ENCODE measurements at places on chromosomes 2 and 18. TPM values are rescaled to one million over a fixed set of nuclear protein-coding genes. Genes with fewer than 3 reads are reported as not detected.

- DNase-seq, result no peak
These were observed 376.1 kb downstream of the IRS1 start for GRCh38 chr2:226423498-226423960.

GRCh38 chr2:188518381-188518780 lies 226.7 kb downstream of the GULP1 start:
- DNase-seq, result no peak

CERKL gene
- total RNA-seq, result 2.9 TPM

- no peak for DNase-seq
These were observed 2.1 kb downstream of the SLC39A10 start for GRCh38 chr2:195659114-195659513.

- no peak for DNase-seq
These were observed 746.0 kb upstream of the TMEFF2 start for GRCh38 chr2:192940767-192941166.

GRCh38 chr2:62931536-62931935 lies 119.1 kb upstream of the OTX1 start:
- DNase-seq, result no peak

TFCP2L1 gene
- total RNA-seq, result 3.0 TPM

DNA sequence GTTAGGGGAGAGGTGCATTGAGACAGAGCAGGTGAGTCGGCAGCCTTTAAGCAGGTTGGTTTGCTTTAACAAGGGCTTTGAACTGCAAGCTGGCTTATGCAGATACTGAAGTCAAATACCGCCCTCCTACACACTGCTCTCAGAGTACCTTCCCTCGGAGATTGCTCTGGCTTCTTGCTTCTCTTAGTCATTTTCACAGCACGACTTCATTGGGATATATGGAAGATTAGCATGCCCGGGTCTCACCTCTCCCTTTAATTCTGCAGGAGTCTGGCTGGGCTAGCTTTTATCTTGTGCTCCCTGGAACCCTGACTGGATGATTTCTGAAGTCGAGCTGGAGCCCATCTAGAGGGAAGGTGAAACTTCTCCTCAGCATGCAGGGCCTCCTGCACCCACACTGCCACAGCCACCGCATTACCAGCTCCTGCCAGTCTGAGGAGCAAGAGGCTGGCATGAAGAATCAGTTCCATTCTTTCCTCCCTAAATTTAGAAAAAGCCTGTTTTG lies 395.5 kb upstream of the HNRNPA3 start:
- no peak for DNase-seq

DNA sequence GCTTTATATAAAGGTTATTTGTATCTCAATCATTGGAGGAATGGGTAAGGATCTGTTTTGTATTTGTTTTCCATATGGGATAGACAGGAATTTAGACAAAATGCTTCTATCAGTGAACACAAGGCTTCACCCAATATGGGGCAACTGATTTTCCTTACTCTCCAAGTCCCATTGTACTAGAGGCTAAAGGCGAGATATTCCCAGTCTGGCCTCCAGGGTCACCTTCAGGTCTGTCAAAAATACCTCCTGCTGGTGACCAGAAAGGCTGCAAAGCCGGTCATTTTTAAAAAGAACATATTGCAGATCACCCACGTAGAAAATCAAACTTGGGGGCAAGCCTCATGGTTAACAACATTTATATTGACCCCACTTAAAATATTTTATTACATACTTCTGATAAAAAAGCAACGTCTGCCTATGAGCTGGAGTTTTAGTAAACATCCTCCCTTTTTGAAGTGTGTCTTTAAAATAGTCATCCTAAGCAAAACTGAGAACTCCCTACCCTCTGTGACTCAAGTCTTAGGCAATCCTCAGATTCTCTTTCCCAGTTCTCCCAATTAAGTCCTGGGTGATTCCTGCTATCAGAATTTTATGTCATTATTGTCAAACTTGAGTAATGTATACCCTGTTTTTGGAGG lies 276.6 kb downstream of the MREG start:
- no peak for DNase-seq

- DNase-seq, result no peak
These were observed 237.3 kb downstream of the OSR1 start for GRCh38 chr2:19120941-19121750.

RUFY4 gene
- total RNA-seq, result not detected

- no peak for DNase-seq
These were observed 176.6 kb downstream of the VWC2L start for GRCh38 chr2:214587442-214587841.

GRCh38 chr2:156538083-156538504 lies 101.9 kb downstream of the GPD2 start:
- DNase-seq, result no peak

CXCR1 gene
- not detected for total RNA-seq

DNA sequence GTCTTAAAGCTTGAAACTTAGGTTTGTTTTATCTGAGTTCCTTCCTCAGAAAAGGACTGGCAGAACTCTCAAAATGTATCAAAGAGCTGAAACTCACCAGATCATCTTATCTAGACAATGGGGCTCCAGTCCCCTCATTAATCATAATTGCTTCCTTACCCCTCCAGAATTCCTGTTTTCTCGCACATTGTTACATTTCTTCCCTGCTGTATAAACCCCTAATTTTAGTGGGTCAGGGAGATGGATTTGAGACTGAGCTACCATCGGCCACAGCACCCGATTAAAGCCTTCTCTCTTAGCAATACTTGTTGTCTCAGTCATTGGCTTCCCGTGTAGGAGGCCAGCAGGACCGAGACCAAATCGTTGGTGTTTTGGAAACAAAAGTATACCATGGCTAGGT lies 71.8 kb upstream of the CABLES1 start:
- no peak for DNase-seq

- DNase-seq, result no peak
These were observed 308.9 kb downstream of the RND3 start for GRCh38 chr2:150178591-150178990.

- DNase-seq, result no peak
These were observed 137.1 kb upstream of the CCDC68 start for GRCh38 chr18:55096263-55096951.

- DNase-seq, result no peak
These were observed 182.7 kb downstream of the PRPF40A start for GRCh38 chr2:152534460-152535135.

EIPR1 gene
- 24.9 TPM for total RNA-seq

- no peak for DNase-seq
These were observed 54.5 kb downstream of the EPAS1 start for GRCh38 chr2:46351750-46352138.

- DNase-seq, result no peak
These were observed 658.7 kb upstream of the LINC00305 start for GRCh38 chr18:64807560-64807959.

RGPD4 gene
- total RNA-seq, result not detected

ROCK2 gene
- 41.7 TPM for total RNA-seq

GRCh38 chr2:235934774-235935484 lies 233.3 kb downstream of the GBX2 start:
- DNase-seq, result no peak

GRCh38 chr2:171345971-171346722 lies 87.6 kb downstream of the METTL8 start:
- DNase-seq, result no peak

- no peak for DNase-seq
These were observed 56.3 kb downstream of the TIMM21 start for GRCh38 chr18:74204526-74205152.

DNA sequence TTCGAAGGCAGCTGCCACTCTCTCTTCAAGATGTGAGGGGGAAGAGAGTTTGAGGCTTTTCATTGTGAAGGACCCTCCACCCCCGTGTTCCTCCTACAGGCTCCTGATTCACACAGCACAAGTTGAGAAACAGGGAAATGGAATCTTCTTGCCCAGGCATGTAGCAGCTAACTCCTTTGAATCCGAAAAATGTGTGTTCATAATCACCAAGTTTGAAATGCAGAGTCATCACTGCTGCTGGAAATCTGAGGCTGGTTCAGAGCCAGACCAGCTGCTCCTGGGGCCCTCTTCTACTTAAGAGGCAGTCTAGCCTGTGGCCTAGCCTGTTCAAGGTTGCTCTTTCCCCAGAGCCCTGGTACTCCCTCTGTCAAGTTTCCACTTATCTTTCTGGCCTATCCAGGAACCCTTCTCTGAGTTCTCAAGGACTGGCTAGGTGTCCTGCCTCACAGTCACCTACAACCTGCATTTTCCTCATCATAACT lies 166.4 kb downstream of the TMEM247 start:
- DNase-seq, result no peak

- DNase-seq, result no peak
These were observed at the start of gene TMEM178A for GRCh38 chr2:39665811-39666490. Gene TMEM178A (plus strand): TSS chr2:39665917. CDS start chr2:39665975, 58 bp downstream.

DNA sequence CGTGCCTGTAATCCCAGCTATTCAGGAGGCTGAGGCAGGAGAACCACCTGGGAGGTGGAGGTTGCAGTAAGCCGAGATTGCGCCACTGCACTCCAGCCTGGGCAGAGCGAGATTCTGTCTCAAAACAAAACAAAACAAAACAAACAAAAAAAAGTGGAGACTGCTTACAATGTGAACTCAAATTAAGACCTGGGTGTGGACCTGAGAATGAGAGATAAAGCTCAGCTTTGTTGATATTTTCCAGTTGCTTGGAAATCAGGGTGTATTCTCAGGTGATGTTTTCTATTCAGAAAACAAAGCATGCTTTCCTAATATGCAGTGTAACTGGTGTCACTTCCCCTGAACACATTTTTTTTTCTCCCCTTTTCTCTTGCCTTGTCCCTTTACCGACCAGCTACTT lies 5.3 kb upstream of the CERS6 start:
- no peak for DNase-seq

Data from type B pancreatic cell (in vitro differentiated cells).